NCI-H526 (cell line): ENCODE measurements at places on chromosomes 7 and 10.

GRCh38 chr10:29273478-29273877, 15.4 kb upstream of the LYZL1 start:
- no peak for DNase-seq

- DNase-seq: no peak
Observed at GRCh38 chr10:124494046-124494807, 32.6 kb downstream of the LHPP start.

GRCh38 chr7:66837007-66837406, 84.0 kb upstream of the TMEM248 start:
- peak; percentile 61 for DNase-seq

GRCh38 chr7:39614299-39614698, 9.1 kb upstream of the RALA start:
- DNase-seq: no peak

DNA sequence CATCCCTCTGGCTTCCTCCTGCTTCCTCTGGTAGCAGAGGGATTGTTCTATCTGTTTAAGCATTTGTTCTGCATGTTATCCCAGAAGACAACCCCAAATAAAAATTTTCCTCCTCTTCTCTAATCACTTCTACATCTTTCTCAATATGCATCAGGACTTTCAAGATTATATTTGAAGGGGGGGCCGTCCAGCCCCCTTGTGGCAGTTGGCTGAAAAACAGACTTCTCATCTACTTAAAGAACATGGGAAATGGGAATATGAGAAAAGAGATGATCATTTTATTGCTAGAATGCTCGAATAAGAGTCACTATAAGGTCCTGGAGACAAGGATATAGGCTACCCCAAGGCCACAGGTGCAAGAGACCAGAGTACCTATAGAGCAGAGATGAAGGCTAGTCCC, 466.0 kb downstream of the REEP3 start:
- no peak for DNase-seq

GRCh38 chr10:79407423-79407796, 38.0 kb downstream of the ZCCHC24 start:
- DNase-seq: no peak
